ENCODE measurements at places on chromosomes 1 and 21.

DNA sequence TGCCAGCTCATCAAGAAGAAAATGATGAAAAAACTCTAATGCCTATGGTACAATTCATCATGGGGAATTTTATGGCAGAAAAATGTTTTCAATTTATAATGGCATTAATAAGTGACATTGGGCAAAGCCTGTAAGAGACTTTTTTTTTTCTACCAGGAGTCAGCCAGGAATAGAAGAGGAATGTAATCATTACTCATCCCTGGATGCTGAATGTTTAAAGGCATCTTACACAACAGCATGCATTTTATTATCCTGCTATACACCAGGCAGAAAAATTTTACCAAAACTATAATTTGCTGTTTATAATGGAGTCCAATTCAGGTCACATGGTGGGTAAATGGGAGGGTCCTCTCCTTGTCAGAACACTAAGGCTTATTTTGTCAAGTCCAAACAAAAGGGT is 189.9 kb upstream of the BEND5 start:
- DNase-seq: no peak

- no peak for DNase-seq
Measured at GRCh38 chr1:14184454-14184853, 414.0 kb upstream of the KAZN start.

DNA sequence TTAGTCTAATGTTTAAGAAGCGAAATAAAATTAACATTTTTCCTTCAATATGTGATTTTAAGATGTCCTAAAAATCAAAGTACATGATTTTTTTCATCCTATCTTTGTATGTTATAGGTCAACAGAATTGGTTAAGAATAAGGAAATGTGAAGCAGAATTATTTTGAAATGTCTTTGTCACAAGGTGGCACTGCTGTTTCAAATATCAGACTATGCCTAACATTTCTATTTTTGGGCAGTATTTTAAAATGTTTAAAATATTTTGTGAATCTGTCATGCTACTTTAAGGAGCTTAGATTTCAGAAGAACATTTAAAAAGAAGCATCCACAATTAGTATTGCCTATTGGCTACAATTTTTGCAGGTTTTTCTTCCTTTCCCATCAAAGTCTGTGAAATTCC is 38.7 kb downstream of the AMY1C start:
- DNase-seq: peak; percentile 17

DNA sequence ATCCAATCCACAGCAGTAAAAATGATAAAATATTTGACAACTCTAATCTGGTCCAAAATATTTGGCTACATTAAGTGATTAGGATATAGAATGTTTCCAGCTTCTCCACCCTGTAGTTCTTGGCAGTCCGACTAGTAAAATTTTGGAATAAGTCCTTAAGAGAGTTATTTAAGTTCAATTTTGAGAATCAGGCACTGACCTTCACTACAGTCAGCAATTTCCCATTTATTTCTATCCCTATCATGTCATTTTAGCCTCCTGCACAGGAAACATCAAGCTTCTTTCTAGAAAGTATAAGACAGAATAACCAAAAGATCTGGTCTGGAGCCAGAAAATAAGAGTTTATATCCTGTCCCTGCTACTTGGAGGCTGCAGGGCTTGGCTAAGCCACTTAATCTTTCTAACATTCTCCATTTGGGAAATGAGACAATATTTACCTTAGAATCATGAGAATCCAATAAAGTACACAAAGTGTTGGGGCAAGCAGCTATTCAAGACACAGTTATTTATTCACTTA is 162.2 kb downstream of the DPYD start:
- DNase-seq: no peak

Measured in ACHN (cell line).